ENCODE measurements at places on chromosomes 1 and 21. TPM values are rescaled to one million over a fixed set of nuclear protein-coding genes. Genes with fewer than 3 reads are reported as not detected.

GRCh38 chr1:208203127-208203847, 40.9 kb downstream of the PLXNA2 start:
- no peak for DNase-seq

DNA sequence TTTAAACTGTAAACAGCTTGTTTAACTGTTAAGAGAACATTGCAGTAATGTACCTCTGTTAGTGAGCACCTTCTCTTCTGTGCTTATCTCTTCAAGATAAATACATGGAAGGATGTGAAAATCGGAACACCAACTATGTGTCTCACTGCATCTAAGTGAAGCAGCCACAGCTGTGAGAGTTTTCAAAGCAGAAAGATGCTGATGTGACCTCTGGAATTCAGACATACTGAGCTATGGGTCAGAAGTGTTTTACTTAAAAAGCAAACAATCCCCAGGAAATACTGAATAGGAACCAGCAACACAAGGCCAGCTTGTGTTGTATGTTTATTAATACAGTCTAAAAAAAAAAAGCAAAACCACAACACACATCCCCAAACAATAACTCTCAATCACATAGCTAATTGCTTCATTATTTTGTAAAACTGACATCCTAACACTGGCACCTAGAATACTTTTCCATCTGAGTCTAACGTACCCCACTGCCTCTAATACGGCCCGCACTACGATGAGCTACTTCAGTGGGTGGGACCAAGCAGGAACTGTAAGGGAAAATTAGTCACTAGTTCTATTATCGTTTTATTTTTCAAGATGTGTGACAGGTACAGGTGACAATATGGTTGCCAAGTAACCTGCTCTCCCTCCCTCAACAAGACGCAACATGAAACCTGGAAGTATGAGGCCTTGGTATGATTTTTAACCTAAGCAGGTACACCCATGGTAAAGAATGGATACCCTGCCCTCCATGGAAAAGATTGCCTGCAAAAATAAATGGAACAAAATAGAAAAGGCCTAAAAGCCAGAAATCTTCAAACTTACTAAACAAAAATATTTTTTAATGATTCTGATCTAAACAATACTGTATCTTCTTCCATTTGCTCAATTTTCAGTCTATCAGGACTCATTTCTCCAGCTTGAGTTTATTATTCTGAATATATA, 13.9 kb downstream of the ERRFI1 start:
- DNase-seq, result no peak

- DNase-seq, result no peak
Measured at GRCh38 chr1:71950579-71950978, 331.8 kb downstream of the NEGR1 start.

DNA sequence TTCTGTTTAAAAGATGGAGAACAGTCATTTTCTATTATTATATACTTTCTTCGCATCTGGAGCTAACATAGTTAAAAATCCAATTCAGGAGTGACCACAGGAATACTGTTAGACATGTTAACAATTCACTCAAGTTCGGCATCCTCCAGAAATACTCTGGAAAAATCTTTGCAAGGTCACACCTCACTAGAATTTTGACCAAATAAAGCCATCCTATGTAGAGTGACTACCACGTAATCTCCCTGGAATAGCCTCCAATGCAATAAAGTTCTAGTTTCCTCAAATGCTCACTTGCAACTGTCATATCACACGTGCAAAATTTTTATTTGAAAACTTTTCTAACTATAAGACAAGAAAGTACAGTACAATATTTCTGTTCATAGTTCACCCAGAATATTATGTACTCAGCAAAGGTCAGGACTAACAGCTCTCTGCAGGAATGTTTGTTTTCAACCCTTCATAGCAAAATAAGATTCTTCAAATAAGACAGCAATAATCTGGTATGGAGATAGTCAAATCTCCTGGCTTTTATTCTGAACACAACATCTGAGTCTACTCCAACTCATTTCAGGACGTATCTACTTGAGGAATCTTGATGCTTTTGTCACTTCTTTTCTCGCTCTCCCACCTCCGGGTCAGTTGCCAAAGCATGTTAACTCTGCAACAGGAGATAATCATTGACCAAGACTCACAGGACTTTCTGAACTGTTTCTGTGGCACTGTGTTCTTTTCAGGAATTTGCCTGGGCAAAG, 82.6 kb downstream of the GDAP2 start:
- DNase-seq, result no peak

DNA sequence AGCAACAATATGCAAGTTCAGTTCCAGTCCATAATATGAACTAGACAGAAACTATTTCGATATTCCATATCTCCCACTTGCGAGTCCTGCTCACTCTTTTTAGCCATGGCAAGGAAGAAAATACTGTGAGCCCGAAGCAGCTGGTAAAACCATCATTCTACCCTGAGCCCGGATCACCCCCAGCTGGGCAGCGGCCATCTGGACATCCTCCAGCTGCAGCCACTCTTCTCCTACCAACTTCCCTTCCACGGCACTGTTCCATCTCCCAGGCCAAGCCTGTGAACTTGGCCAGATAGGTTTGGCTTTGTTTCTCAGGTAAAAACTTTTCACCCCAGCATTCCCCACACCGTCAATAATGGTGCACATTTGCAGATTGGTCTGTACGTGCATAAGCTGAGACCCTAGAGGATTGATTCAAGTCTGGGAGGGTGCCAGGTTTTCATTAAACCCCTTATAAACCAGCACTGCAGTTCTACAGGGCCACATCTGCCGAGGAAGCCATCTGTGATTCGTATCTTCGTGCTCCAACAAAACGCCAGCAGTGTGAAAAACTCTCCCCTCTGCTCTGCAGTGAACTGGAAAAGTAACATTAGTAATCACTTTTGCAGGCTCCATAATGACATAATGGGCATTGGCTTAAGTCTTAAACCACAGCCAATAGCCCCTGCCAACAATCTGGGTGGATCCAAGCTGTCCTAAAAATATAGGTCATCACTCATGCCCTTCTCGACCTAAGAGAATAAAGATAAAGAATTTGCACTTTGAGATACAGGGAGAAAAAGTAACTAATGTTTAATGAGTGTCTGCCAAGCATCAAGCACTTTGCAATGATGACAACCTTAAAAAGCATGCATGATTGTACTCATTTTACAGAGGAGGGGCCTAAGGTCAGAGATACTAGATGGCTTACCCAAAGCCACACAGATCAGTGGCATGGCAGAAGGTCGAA, 205.1 kb downstream of the PLPP3 start:
- DNase-seq, result no peak

DNA sequence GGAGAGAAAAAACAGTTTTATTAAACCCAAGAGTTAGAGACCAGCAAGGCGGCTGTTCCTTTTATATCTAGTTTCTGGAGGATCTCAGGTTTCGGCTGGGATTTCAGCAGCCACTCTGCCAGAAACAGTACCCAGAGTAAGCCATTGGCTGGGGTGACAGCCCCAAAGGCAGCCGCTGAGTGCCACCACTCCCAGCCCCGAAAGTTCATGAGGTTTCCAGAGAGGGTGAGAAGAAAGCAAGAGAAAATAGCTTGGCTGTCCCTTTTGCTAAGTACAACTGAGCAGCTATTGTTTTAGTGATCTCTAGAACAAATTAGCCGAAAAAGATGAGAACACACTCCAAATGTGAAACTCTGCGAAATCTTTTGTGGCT, 1.2 kb downstream of the SH3BGR start:
- DNase-seq, result no peak

- DNase-seq, result no peak
Measured at GRCh38 chr1:47280142-47280541, 33.8 kb downstream of the STIL start.

DNA sequence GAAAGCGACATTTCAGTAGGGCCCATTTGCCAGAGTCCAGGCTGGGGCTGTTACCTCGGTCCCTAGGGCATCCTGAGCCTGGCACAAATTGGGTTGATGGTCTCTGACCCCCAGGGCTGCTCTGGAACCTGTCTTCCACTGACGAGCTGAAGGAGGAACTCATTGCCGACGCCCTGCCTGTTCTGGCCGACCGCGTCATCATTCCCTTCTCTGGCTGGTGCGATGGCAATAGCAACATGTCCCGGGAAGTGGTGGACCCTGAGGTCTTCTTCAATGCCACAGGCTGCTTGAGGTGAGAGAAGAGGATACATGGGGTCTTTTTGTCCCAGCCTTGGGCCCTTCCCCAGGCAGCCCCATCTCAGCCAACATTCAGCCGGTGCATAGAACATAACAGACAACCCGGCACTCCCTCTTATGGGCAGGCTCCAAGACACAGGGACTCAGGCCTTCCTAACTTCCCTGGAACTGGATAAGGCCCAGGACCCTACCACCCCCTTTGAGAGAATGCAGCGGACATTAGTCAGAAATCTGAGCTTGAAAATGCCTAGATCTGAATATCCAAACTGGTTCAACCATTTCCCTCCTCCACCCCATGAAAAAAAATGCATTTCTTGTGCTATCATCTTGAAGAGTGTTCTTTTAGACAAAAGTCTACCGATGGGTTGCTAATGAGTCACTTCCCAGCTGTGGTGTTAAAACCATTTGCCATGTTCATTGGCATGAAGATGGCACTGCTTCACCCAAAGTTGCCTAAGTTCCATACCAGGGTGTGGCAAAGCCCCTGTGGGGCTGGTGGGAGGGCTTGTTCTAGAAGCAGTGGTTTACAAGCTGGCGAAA, 35.4 kb downstream of the PKP1 start:
- no peak for DNase-seq

LPGAT1 gene
- total RNA-seq, result 54.8 TPM

KISS1 gene
- total RNA-seq, result 1.4 TPM

ILF2 gene
- 131 TPM for total RNA-seq

PM20D1 gene
- total RNA-seq, result 23.7 TPM

CD1D gene
- total RNA-seq, result 1.7 TPM

AQP10 gene
- total RNA-seq, result not detected

CR1 gene
- 3.1 TPM for total RNA-seq

H6PD gene
- total RNA-seq, result 70.7 TPM

IGSF21 gene
- 6.6 TPM for total RNA-seq

All from ureter (tissue), 1 donor.